Metanephros (tissue), 2 donors: ENCODE measurements at places on chromosomes 4 and X. TPM values are rescaled to one million over a fixed set of nuclear protein-coding genes. Genes with fewer than 3 reads are reported as not detected.

The STAP1 gene
- total RNA-seq: 0.35 TPM

The ARHGAP36 gene
- total RNA-seq: 36.8 TPM

The RWDD4 gene
- 26.9 TPM for total RNA-seq

The TLR7 gene
- 2.5 TPM for total RNA-seq

The KIAA0232 gene
- total RNA-seq: 26.8 TPM

The CT83 gene
- total RNA-seq: not detected

The SPANXB1 gene
- total RNA-seq: not detected

The RAB9B gene
- 5.6 TPM for total RNA-seq

The NSG1 gene
- 1.3 TPM for total RNA-seq

The ATP10D gene
- 53.3 TPM for total RNA-seq

The TMEM156 gene
- total RNA-seq: 4.0 TPM

The GAGE12J gene
- total RNA-seq: not detected

The BMX gene
- 0.70 TPM for total RNA-seq

The PAGE2 gene
- total RNA-seq: not detected

The HTT gene
- 66.5 TPM for total RNA-seq

The ARAP2 gene
- 17.4 TPM for total RNA-seq

The STPG2 gene
- total RNA-seq: 1.4 TPM

The TRPC3 gene
- total RNA-seq: 2.9 TPM
